ENCODE measurements at places on chromosomes 3 and 15. TPM values are rescaled to one million over a fixed set of nuclear protein-coding genes. Genes with fewer than 3 reads are reported as not detected.

DNA sequence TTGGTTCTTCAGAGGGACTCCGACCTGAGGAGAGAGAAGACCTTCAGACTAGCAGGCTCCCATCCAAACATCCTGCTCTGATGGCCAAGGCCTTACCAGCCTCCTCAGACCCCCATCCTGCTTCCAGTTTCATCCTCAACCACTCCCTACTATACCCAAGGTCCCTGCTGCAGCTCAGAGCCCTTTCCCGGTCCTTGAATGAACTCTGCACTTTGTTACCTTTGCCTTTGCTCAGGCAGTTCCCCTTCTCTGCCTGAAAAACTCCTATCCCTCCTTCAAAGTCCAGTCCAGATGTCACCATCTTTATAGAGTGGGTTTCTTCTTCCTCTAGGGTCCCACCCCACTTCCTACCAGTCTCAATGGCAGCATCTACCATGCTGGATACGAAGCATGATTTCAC is 13.1 kb downstream of the EFCAB12 start:
- no peak for DNase-seq

GRCh38 chr3:11346416-11346815 is 74.2 kb downstream of the ATG7 start:
- DNase-seq, result no peak

Gene MESP1
- total RNA-seq, result 7.4 TPM

Gene CCR3
- not detected for total RNA-seq

GRCh38 chr15:81880314-81880713 is 165.5 kb downstream of the MEX3B start:
- no peak for DNase-seq

GRCh38 chr3:84136425-84136824 is 822.4 kb upstream of the CADM2 start:
- no peak for DNase-seq

DNA sequence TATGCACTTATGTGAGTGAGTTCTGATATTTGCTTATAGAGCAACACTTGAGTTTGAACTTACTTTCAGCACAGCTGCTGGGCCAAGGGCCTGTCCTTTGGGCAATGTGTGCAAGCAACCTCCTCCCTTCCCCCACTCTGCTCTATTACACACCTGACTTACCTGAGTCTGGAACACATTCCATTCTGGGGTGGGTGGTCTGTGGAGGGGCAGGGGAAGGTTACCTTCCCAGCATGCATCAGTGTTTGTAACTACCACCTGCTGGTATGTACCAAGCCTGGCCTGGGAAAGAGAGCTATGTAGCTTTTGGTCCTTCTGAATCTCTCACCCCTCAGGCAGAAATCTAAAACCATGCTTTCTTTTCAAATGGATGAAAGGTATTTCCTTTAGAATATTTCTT is 103.0 kb downstream of the ISL2 start:
- DNase-seq, result no peak

Gene RPUSD3
- total RNA-seq, result 37.7 TPM

DNA sequence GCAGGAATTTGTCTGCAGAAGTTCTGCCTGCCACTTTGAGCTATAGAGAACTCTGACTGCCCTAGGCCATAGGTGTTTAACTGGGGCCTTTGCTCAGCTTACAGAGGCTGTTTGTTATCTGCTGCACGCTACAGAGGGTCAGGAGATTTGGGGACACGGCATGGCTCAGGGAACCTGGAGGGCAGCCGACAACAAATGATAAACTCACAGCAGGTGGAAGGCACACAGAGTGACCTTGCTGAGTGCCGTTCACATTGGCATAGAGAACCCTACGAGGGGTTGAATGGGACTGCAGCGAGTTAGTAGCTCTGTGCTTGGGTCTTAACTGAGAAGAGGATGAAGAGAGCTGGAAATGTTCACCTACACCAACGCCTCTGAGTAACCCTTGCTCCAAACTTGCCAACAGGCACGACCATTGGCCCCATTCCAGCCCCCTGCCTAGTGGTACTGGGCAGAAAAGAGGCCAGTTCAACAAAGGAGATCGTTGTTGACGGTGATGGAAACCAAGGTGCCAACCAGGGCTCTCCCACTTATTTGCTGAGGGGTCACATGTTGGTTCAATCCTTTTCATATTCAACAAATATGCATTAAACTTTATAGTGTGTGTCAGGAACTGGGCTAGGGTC is 301.1 kb downstream of the NTRK3 start:
- no peak for DNase-seq

DNA sequence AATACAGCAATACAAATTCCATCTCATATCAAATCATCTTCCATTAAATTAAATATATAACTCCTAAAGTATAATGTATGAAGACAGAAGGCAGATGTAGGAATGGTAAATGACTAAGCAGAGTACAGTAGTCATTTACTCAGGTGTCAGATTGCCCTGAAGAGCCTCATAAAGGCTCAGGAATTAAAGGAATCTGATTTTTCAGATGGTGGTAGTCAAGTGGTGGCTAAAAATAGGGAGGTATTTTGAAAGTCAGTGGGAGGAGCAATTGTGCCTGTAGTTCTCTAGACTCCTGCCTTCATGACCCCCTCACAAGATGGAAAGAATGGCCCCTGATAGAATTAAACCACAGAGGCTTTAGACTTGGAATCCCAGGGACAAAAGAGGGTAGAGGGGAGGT is 142.7 kb upstream of the SYNPR start:
- no peak for DNase-seq

DNA sequence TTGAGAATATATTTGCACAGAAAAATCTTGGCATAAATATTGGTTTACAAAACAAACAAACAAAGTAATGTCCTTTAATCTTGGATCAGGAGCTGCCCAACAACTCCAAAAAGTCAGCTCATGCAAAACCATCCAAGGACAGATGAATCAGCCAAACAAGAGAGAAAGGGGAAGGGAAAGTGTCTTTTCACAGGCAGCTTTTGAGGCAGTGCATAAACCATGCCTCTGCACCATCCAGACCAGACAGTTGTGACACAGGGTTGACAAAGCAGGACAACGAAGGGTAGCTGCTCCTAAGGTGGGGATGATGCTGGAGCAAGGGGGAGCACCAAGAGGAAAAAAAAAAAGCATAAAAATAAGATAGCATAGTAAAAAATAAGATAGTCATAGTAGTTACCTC is 8.7 kb downstream of the CD86 start:
- DNase-seq, result no peak

DNA sequence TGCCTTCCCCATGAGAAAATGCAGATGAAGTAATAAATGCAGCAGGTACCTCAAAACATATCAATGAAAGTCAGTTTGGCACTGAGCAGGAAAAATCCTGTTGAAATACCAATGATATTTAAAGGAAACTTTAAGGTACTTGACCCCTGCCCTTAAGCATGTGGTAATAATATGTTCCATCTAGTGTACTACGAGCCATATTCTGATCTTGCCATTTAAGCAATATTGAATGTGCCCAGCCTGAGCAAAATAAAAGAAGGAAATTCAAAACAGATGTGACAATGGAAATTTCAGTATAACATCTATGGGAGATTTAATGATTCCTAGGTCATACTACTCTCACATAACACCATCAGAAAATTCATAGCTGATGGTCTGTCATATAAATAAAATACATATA is 191.8 kb upstream of the CGNL1 start:
- DNase-seq, result no peak

Gene BUB1B
- 1.4 TPM for total RNA-seq

DNA sequence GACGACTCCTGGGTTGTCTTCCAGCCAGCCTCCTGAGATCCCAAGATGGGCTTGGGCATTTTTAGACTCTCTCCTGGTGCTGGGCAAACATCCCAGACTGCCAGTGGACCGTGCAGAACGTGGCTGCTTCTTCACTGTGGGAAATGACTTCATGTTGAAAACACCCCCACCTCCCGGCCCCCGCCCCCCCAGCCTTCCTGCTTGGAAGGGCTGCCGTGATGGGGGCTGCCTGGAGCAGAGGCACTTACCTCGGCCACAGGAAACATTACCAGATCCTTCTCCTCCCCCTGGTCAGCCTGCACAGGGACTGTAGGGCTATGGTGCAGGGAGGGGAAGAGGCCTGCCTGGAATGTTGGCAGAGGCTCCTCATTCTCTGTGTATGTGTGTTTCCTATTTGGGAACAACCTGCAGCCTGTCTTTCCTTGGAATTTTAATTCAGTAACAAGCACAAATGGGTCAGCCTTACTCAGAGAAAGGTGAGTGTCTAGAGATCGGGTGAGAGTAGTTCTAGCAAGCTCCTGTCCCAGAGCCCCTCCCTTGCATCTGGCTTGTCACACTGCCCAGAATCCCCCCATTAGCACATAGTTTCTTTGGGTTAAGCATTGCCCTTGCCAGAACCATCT is 90.8 kb downstream of the ANP32A start:
- no peak for DNase-seq

DNA sequence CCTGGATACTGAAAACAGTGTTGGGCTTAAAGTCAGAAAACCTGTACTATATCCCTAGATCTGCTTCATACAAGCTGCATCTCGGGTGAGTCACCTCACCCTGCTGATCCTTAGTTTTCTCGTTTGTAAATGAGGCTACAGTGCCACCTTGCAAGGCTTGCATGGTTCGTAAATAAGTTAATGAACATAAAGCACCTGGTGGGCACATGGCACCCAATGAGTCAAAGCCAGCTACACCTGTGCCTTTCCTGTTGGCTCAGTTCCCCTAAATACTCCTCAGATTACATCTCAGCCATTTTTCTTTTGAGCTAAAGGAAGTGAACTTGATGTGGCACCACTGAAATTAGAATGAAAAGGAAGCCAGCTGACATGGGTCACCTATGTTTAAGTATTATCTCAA is 26.5 kb downstream of the RTP1 start:
- no peak for DNase-seq

Gene CLDN16
- not detected for total RNA-seq

Gene ARNT2
- total RNA-seq, result 9.2 TPM

DNA sequence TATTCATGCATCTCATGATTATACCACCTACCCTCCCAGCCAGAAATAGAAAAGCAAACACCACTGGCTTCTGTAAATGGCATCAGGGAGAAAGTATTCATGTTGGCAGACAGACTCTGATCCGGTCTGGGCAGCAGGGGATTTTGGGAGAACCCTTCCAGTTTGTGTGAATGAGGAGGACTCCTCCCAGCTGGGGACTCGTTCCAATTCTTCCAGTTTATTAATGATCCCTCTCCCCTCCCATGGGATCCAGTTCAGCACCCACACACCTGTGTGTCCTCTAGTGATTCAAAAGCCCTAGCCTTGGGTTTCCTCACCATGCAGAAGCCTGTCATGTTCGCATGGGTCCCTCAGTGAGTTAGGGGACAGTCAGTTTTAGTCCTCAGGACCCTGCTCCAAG is 110.9 kb downstream of the IQSEC1 start:
- no peak for DNase-seq

DNA sequence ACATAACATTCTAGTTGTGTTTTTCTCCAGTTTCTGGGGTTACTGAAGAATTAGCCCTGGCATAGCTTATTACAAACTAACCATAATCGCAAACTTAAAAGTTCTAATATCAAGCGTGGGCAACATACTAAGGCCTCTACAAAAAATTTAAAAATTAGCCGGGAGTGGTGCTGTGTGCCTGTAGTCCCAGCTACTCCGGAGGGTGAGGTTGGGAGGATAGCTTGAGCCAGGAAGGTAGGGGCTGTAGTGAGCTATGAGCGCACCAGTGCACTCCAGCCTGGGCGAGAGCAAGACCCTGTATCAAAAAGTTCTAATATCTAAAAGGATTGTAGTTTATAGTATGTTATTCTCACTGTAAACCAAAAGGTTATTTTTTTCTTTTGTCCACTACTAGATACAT is 1.1 kb downstream of the OIP5 start:
- DNase-seq, result no peak

DNA sequence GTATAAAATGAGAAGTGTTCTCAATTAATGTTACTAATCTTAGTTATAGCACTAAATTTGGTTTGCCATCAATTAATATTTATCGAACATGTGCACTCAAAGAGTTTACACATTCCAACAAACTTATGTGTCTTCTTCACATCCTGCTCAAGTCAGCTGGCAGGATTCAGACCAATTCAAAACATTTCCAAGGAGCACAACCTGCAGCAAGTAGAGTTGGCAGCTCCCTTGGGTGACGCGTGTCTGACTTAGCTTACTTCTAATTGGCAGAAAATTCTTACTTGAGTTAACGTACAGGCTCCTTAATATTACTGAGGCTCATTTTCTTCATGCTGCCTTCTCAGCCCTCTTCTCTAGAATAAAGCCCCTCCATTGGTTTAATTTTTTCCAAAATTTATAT is 110.4 kb upstream of the PFN2 start:
- no peak for DNase-seq

DNA sequence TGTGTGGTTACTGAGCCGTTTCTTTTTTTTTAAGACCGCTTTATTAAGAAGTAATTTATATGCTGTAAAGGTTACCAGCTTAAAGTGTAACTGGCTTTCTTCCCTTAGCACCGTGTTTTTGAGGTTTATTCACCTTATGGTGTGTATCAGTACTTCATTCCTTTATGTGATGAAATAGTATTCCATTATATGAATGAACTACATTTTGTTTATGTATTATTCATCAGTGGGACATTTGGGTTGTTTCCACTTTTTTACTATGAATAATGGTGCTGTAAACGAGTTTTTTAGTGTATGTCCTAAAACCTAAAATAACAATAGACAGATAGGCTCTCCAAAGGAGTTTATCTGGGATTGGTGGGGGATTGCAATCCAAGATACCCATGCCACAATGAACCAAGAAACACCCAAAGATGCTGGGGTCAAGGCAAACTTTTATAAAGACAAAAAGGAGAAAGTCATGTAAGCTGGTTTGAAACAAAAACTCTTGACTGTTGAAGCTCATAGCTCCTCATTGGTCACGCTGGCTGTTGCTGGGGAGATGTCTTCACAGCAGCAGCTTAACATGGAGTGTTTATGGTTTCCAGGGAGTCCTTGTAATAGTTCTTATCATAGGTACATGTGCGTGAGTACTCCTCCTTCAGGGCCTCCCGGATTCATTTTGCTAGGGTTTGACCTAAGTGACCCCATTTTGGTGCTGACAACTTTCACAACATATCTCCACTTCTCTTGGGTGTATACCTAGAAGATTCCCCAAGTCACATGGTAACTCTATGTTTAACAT is 16.0 kb downstream of the TM2D3 start:
- DNase-seq, result no peak

DNA sequence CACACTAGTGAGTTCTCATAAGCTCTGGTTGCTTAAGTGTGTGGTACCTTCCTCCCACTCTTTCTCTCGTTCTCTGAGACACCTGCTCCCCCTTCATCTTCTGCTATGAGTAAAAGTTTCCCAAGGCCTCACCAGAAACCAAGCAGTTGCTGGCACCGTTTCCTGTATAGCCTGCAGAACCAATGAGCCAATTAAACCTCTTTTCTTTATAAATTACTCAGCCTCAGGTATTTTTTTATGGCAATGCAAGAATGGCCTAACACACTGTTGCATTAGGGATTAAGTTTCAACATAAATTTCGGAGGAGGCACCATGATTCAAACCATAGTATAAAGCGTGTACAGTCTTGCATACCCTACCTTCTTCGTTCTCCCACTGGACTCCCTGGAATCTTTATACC is 252.3 kb upstream of the CHRM5 start:
- no peak for DNase-seq

Gene PLCH1
- 1.6 TPM for total RNA-seq

DNA sequence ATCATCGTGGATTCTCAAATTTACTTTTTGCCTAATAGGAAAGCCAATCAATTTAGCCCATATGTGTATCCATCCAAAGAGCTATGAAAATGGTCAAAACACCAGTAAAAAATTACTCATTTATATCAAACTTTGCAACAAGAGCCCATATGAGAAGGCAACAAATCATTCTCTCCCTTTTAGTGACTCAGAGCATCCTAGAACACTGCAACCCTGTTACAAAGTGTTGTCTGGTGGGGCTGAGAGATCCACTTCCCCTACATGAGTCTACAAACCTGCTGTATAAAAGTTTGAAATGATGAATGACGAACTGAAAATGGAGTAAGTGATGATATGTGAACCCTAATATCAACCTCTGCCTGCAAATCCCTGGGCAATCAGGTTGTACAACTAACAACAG is 23.3 kb downstream of the PDZRN3 start:
- no peak for DNase-seq
